ENCODE measurements at places on chromosomes 3 and 15.

DNA sequence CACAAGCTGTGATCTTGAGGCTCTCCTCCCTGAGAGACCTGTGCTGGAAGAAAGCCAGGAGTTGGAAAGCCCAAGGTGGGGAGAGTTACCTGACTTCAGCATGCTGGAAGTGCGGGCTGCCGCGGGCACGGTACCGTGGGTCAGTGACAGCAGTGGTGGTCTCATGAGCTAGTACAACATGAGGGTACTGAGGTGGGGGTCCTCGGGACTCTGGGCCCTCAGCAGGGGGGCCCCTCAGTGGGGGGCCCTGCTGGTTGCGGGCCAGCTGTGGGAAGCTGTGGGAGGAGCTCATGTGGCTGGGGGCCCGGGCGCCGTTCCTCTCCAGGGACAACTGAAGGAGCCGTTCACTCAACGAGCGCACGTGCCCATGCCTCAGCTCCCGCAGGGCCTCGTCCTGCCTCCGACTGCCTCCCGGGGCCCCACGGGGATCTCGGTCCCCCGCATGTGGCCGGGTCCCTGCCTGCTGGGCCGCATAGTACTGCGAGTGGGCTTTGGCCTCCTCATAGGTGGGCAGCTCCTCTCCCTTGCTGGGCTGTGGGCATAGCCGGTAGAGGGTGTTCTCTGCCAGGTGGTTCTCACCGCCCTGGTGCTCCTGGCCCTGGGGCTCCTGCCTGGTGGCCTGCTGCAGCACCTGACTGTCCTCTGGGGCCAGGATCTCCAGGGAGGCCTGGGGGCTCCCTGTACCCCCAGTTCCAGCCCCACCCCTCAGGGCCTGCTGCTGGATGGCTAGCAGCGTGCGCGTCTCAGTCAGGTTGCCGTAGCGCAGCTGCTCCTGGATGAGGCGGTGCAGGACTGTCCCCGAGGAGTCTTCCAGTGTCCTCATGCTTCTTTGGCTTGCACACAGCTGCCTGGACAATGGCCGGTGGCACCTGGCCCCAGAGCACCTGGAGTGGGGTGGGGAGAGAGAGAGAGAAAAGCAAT lies 3.4 kb downstream of the AMOTL2 start:
- DNase-seq = peak; percentile 25

GRCh38 chr15:67085237-67085817 lies 19.9 kb downstream of the SMAD3 start:
- DNase-seq = peak; percentile 70

DNA sequence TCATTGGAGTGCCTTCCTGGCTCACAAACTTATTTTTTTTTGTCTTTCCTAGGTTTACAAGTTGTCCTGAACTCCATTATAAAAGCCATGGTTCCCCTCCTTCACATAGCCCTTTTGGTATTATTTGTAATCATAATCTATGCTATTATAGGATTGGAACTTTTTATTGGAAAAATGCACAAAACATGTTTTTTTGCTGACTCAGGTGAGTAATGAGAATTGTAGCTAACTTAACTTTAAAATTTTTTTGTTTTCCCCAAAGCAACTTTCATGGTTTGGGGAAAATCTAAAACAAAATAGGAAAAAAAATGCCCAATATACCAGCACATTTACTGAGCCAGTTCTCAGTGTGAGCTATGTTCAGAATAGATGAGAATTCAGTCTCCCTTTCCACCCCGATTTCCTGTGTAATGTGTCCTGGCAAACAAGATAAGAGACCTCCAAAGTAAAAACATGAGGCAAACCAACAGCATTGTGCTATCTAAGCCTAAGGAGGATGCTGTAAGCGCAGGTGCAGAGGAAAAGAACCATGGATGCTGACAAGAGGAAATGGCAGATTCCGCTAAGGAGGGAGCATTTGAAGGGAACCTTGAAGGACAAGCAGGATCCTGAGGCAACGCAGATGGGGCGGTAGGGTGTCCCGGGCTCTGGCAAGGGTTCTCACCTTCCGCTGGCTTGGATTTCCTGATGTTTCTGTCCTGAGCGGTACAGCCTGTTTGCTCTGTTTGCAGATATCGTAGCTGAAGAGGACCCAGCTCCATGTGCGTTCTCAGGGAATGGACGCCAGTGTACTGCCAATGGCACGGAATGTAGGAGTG lies 171.4 kb downstream of the CACNA1D start:
- no peak for DNase-seq

- DNase-seq = no peak
These were observed 3.6 kb downstream of the ABHD17C start for GRCh38 chr15:80698676-80699075.

- DNase-seq = peak; percentile 50
These were observed 620 bp upstream of the ANP32A start for GRCh38 chr15:68821190-68821840.

DNA sequence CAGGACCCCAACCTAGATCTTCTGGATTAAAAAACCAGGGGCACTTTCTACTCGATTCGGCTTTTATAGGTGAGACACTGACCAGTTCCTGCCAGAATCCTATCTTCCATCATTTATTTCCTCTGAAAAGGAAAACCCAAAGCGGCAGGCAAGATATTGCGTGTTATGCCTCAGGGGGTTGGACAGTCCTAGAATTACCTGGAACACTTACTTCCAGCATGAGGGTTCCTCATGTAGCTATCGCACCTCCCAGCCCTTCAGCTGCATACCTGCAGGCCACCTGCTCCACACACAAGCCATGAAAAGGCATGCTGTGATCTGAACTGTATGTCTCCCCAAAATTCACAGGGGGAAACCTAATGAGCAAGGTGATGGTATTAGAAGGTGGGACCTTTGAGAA lies 58.3 kb upstream of the DLG1 start:
- no peak for DNase-seq

DNA sequence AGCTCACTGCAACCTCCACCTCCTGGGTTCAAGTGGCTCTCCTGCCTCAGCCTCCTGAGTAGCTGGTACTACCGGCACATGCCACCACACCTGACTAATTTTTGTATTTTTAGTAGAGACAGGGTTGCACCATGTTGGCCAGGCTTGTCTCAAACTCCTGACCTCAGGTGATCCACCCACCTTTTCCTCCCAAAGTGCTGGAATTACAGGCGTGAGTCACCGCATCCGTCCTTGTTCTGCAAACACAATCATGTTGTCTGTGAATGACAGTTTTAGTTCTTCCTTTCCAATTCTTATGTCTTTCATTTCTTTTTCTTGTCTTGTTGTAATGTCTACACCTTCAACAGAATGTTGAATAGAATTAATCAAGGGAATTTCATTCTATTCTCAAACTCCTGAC lies 16.3 kb upstream of the SMCO1 start:
- no peak for DNase-seq

Measured in NB4 (cell line).